ENCODE measurements at places on chromosomes 13 and 19. TPM values are rescaled to one million over a fixed set of nuclear protein-coding genes. Genes with fewer than 3 reads are reported as not detected.

- ATAC-seq, result no peak
These were observed 73.4 kb downstream of the RUBCNL start for GRCh38 chr13:46313432-46314257.

- no peak for ATAC-seq
These were observed 303.5 kb downstream of the TBC1D4 start for GRCh38 chr13:75178436-75178835.

DNA sequence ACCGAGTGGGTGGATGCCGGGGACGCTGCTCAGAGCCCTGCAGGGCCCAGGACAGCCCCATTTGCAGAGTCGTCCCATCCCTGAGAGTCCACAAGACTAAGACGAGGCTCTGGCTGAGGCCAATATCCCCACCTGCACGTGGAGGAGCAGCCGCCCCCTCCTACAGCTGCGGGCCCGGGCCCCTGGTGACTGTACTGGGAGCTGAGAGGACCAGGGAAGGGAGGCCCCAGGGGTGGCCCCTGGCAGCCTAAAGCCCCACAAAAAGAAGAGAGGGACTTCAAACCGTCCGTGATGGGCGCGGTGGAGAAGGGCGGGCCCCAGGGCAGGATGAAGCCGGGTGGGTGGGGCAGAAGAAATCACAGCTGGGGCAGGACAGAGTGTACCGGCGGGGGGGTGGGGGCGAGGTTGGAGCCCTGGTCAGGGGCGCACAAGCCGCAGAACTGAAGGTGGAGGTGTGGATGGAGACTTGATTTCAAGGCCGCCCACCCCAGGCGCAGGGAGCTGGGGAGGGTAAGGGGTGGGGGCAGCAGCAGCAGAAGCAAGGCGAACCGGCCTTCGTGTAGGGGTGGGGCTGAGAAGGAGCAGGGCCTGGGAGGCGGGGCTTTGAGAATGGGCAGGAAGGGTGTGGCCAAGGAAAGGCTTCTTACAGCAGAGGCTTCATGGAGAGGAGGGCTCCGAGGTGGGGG, 12.9 kb downstream of the CFD start:
- ATAC-seq, result no peak

DNA sequence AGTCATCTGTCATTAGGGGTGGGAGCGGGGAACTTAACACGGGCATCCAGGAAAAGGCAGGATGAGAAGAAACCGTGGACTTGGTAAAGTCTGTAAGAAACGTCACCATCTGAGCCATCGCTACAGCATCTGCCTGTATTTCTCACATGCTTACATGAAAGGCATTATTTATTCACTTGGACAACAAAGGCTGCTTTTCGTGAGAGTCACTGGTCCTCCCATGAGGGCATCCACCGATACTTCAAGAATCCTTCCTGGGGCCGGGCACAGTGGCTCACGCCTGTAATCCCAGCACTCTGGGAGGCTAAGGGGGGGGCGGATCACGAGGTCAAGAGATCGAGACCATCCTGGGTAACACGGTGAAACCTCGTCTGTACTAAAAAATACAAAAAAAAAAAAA, 16.1 kb downstream of the ZNF446 start:
- ATAC-seq, result no peak

GRCh38 chr19:18118420-18119012, 20.9 kb downstream of the MAST3 start:
- ATAC-seq, result no peak

DNA sequence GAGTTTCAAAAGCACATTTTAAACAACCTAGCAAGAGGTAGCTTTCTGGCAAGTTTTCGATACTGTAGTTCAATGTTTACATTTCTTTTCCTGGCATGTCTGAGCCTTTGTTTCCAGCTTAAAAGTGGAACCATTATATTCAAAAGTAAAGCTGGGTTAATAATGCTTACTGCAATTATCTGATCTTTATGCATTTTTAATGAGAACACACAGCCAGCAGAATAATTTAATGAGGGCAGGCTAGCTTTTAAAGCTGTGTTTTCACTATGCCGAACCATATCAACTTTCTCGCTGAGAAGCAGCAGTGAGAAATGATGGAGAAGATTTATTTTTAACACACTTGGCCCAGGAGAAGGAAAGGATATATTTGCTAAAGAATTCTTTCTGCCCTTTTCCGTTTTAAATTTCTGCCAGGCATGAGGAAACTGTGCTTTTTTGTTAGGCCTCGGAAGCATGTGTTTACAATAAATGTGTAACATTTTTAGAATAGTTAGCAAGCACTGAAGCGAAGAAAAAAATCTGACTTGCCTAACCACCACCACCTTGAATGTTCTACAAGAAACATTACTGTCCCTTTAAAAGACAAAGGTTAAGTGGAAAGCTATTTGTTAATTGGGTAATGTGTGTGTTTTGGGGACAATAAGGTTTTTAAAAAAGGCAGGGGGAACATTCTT, 1.0 kb downstream of the MBNL2 start:
- ATAC-seq, result peak; percentile 10

DNA sequence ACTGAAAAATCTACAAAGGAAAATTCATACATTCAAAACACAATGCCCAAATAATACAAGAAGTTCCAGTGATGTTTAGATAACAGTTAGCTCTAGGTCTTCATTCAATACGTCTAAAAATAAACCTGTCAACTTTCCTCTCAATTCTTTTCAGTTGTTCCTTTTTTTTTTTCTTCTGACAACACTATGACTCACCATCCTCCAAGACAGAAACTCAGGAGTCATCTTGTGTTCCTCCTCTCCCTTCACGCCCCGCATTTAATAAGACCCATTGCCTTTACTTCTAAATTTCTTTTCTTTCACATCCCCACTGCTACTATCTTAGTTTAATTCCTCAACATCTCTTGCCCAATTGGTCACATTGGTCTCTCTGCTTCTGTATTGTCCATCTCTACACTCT, 759.9 kb downstream of the GPC5 start:
- no peak for ATAC-seq

Gene FCAR
- 4.9 TPM for total RNA-seq

DNA sequence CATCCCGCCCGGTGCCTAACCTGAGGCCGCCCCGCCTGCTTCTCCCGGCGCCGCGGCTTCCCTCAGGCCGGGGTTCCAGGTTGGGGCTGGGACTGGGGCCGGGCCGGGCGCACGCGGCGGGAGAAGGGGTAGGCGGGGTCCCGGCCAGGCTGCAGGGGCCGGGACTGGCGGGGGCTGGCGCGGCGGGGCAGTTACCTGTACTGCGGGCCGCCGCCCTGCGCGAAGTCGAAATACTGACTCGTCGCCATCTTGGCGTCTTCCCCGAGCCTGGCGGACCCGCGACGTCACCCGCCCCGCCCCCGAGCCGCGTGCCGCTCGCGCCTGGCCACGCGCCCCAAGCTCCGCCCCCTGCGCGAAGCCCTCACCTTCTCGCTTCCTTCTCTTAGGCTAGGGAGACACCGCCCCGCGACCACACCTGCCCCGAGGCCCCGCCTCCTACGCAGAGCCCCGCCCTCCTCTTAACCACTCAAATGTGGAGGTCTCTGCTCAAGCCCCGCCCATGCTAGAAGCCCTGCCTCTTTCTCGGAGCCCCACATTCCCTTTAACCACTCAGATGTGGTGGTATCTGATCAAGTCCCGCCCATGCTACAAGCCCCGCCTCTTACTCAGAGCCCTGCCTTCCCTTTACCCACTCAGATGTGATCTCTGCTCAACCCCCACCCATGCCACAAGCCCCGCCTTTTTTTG, at the start of gene ZFR2:
Gene ZFR2, minus strand, starts transcription at position 269 of the 687 bp plus-strand sequence. Its CDS starts 21 bp downstream, at position 248.
- no peak for ATAC-seq

- ATAC-seq, result no peak
These were observed 3.6 kb downstream of the SIGLEC11 start for GRCh38 chr19:49957262-49957915.

DNA sequence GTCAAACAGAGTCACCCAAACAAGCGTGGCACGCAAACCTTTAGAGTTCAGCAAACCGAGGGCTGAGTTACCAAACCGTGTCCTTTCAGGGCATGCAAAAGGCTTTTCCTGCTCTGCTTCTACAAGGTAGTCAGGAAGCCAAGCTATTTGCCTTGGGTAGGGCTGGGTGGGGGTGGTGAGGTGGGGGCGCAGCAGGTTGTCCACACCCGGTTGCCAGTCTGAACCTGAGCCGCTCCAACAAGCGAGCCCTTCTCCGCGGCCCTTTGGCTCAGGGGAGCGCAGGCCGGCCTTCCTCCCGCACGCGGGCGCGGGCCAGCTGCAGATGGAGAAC, 347 bp upstream of the CLDN10 start:
- ATAC-seq, result no peak
